ENCODE measurements at places on chromosomes 3 and 15.

DNA sequence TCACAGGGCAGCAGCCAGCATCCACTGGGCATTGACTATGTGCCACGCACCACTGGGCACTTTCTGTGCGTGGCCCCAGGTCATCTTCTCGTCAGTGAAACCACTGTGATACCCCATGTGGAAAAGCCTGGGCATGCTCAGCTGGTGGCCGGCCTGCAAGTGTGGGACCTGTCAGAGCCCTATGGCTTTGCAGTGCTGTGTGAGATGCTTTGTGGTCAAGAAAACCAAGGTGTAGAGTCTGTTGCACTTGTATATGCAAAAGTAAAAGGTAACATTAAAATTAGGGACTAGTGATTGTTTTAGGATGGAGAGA, 69.5 kb downstream of the PGPEP1L start:
- no peak for DNase-seq
- no peaks in the 10 kb centered on the region for H3K36me3 ChIP-seq
- no peak overlapping the region for H3K4me3 ChIP-seq
- H3K27me3 ChIP-seq, result no peaks in the 10 kb centered on the region
- no peak overlapping the region for H3K27ac ChIP-seq
- H3K4me1 ChIP-seq, result no peaks in the 10 kb centered on the region

DNA sequence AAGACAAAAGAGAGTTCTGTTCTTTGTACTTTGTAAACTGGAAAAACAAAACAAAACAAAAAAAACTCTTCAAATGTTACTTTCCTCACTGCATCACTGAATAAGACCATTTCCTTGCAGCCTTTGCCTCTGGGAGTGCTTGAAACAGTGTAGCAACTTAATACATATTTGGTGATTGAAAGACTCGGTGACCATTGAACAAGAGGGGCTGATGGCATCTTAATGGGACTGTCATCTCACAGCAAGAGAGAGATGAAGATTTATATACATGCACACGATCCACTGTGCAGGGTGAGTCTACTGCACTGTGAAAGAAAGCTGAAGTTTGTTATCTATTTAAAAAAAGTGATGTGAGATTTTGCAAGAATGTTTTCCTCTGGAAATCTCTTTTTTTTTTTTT, 111.9 kb upstream of the KLHL25 start:
- H3K36me3 ChIP-seq, result no peaks in the 10 kb centered on the region
- no peak overlapping the region for H3K4me3 ChIP-seq
- no peak for DNase-seq
- H3K27ac ChIP-seq, result no peak overlapping the region
- H3K27me3 ChIP-seq, result no peaks in the 10 kb centered on the region

DNA sequence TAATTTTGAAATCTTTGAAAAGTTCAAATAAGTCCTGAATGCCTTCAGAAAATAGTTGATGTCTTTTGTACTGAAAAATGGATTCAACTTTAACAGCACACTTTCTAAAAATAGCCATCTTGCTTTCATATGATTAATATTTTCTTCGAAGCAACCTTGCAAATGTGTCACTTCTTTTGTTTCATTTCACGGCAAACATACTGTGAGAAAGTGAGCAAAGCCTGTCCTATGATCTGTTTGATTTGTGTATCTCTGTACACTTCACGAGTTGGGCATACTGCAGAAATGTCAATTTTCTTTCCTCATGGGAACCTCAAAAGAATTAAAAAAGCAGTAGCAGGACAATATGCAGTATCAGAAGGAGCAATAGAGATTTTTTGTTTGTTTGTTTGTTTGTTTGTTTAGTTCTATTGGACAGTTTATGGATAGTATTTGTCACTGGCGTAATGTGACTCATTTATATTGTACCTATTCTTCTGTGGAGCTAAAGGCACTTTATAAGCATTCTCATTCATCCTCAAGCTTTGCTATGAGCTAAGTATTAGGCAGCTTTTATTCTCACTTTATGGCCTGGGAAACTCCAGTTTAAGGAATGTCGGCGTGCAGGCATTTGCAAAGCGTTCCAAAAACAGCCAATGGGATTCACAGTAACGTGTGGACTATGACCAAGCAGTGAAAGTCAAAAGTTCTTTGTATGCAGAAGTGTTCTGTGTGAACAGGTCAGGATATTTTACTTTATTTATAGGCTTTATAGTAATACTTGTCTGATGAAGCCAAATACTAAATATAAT, 572.0 kb downstream of the NAALADL2 start:
- H3K27me3 ChIP-seq, result no peaks in the 10 kb centered on the region
- H3K4me3 ChIP-seq, result no peak overlapping the region
- DNase-seq, result no peak

- no peaks in the 10 kb centered on the region for H3K36me3 ChIP-seq
- peaks cover 22% of the 10 kb centered on the region for H3K4me1 ChIP-seq
- H3K4me3 ChIP-seq, result peak overlapping the region; percentile 79
- H3K27ac ChIP-seq, result peak overlapping the region; percentile 93
Observed at GRCh38 chr3:49940667-49941249, 808 bp downstream of the RBM6 start.

DNA sequence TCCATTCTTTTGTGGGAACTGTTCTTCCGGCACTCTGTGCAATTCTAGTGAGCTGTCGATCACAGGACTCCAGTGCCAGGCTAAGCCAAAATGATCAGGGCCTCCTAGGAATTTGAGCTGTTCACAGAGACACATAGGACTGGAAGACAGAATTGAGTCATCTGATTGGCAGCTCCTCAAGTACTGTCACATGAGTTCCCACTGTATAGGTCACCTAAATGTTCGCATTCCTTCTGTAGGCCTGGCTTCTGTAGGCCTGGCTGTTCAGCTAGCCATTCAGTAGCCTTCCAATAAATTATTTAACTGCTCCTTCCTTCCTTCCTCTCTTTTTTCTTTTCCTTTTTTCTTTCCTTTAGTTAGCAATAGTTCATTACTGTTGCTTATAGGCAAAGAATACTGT, 4.3 kb downstream of the PROS1 start:
- H3K27me3 ChIP-seq, result no peaks in the 10 kb centered on the region
- H3K36me3 ChIP-seq, result no peaks in the 10 kb centered on the region
- DNase-seq, result no peak
- H3K4me3 ChIP-seq, result no peak overlapping the region
- no peaks in the 10 kb centered on the region for H3K4me1 ChIP-seq
- no peak overlapping the region for H3K27ac ChIP-seq

GRCh38 chr15:39579487-39580116, 1.3 kb upstream of the THBS1 start:
- H3K4me3 ChIP-seq, result peak overlapping the region; percentile 57
- peaks cover 7% of the 10 kb centered on the region for H3K4me1 ChIP-seq
- peaks cover 25% of the 10 kb centered on the region for H3K36me3 ChIP-seq
- H3K27ac ChIP-seq, result peak overlapping the region; percentile 95

GRCh38 chr15:35565901-35566300, 19.9 kb upstream of the DPH6 start:
- no peak overlapping the region for H3K27ac ChIP-seq
- H3K27me3 ChIP-seq, result no peaks in the 10 kb centered on the region
- no peaks in the 10 kb centered on the region for H3K36me3 ChIP-seq
- no peaks in the 10 kb centered on the region for H3K4me1 ChIP-seq
- no peak for DNase-seq

GRCh38 chr3:189331002-189331418, 159.2 kb downstream of the TPRG1 start:
- no peak overlapping the region for H3K4me3 ChIP-seq
- H3K27me3 ChIP-seq, result no peaks in the 10 kb centered on the region
- H3K27ac ChIP-seq, result no peak overlapping the region
- no peaks in the 10 kb centered on the region for H3K4me1 ChIP-seq
- no peaks in the 10 kb centered on the region for H3K36me3 ChIP-seq

GRCh38 chr15:73841756-73842725, 31.3 kb upstream of the TBC1D21 start:
- DNase-seq, result no peak
- no peaks in the 10 kb centered on the region for H3K4me1 ChIP-seq
- H3K36me3 ChIP-seq, result no peaks in the 10 kb centered on the region
- no peaks in the 10 kb centered on the region for H3K27me3 ChIP-seq
- H3K4me3 ChIP-seq, result no peak overlapping the region
- no peak overlapping the region for H3K27ac ChIP-seq

DNA sequence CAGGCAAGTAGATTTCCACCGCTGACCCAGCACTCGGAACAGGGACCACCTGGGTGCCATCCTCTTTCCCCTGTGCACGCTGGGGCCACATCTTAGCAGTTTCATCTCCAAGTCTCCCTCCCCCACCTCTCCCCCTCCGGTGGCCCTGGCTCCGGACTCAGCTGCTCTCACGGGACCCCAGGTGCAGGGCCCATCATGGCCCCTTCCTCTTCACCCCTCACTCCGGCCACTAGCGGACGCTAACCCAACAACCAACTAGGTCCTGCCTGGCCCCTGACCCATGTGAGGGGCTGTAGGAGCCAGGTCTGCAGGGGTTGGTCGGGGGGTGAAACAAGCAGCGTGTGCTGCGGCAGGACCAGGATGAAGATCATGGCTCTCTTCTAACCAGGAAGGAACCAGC, 31.3 kb upstream of the IQSEC1 start:
- no peak overlapping the region for H3K4me3 ChIP-seq
- no peak overlapping the region for H3K27ac ChIP-seq
- no peaks in the 10 kb centered on the region for H3K36me3 ChIP-seq
- no peaks in the 10 kb centered on the region for H3K4me1 ChIP-seq
- no peaks in the 10 kb centered on the region for H3K27me3 ChIP-seq

DNA sequence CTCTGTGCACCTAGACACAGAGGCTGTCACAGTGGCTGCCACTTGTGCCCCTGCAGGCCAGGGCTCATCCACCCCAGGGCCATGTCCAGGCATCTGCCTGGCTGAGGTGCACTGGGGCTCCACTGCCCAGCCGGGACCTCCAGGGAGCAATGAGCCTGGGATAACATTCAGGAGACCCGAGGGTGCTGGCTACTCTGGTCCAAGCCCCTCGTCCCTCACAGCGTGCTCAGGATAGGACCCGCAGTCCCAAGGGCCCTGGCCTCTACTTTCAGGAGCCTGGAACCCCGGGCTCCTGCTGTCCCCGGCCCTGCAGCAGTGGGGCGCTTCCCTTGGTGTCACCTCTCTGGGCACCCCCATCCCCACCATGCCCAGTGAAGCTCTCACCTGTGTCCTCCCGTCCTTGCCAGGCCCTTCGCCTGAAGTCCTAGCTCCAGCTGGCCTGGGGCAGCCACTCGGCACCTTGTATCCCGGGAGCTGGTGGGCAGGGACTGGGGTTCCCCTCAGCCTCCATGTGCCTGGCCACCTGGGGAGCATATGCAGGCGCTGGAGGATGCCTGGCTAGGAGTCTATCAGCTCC, 157.8 kb downstream of the NSMCE3 start:
- H3K4me1 ChIP-seq, result peaks cover 3% of the 10 kb centered on the region
- H3K27ac ChIP-seq, result no peak overlapping the region
- H3K27me3 ChIP-seq, result no peaks in the 10 kb centered on the region
- DNase-seq, result no peak

DNA sequence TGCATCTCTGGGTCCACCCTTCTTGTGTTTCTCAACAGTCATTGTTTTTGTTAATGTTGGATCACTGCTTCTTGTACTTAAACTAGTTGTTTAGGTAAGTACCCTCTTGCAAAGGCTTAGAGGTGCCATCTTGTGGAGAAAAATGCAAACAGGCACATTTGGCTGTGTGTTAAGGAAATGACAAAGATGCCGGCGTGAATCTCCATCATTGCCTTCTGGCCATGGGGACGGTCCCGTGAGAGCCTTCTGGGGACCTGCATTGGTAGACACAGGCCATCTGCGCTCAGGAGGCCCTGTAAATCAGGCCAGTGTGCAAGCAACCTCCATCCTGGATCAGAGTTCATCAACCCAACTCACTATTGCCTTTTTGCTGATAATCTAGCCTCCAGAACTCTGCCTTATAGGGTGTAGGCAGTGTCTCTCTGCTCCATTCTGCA, 158.6 kb upstream of the NR2E3 start:
- DNase-seq, result no peak
- peaks cover 99% of the 10 kb centered on the region for H3K4me1 ChIP-seq
- H3K27me3 ChIP-seq, result no peaks in the 10 kb centered on the region
- no peaks in the 10 kb centered on the region for H3K36me3 ChIP-seq
- peak overlapping the region; percentile 80 for H3K27ac ChIP-seq

DNA sequence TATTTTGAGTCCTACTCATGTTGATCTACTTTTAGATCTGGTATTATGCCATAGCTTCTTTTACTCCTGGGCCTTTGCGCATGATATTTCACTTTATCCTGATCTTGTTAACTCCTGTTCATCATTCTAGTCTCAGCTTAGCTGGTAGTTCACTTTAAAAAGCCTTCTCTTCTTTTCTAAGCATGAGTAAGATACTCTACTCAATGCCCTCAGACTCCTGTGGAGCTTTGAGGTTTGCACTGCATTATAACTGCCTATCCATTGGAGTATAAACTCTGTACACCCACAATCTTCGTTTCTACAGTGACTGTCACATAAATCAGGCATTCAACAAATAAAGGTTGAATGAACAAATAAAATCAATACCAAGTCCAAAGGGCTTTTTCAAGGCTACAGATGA, 357.9 kb upstream of the KCNH8 start:
- no peak for DNase-seq
- no peak overlapping the region for H3K27ac ChIP-seq
- H3K4me1 ChIP-seq, result no peaks in the 10 kb centered on the region
- H3K27me3 ChIP-seq, result no peaks in the 10 kb centered on the region

DNA sequence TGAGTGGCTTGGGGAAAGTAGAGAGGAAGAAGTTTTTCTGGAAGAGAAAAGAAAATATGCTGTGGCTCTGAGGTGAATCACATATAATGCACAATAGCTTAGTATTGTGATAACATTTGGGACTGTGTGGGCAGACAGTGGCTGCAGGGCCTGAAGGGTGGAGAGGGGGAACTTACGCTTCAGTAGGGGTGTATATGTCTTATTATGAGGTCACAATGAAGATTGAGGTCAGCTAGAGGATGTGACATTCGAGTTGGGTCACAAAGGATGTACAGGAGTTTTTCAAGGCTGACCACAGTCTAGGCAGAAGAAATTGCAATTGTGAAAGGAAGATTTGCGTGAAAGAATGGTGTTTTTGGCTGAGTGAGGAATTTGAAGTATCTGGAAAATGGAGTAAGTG, 414.8 kb downstream of the LPP start:
- H3K27ac ChIP-seq, result no peak overlapping the region
- H3K4me3 ChIP-seq, result no peak overlapping the region
- H3K36me3 ChIP-seq, result no peaks in the 10 kb centered on the region
